ENCODE measurements at places on chromosomes 11 and 22. TPM values are rescaled to one million over a fixed set of nuclear protein-coding genes. Genes with fewer than 3 reads are reported as not detected.

FAM181B gene
- total RNA-seq: not detected

NPAS4 gene
- total RNA-seq: 0.12 TPM

SPA17 gene
- 2.4 TPM for total RNA-seq

ST14 gene
- not detected for total RNA-seq

RHOD gene
- 0.79 TPM for total RNA-seq

- peaks cover 9% of the 10 kb centered on the region for H3K27me3 ChIP-seq
- H3K4me3 ChIP-seq: no peak overlapping the region
- no peaks in the 10 kb centered on the region for H3K36me3 ChIP-seq
- DNase-seq: no peak
- H3K4me1 ChIP-seq: no peaks in the 10 kb centered on the region
Measured at GRCh38 chr11:130786586-130786985, 129.7 kb downstream of the SNX19 start.

GRCh38 chr22:37309211-37310074 is 27.1 kb downstream of the CYTH4 start:
- H3K36me3 ChIP-seq: peaks cover 76% of the 10 kb centered on the region
- DNase-seq: peak; percentile 90
- no peaks in the 10 kb centered on the region for H3K27me3 ChIP-seq
- H3K4me1 ChIP-seq: peaks cover 92% of the 10 kb centered on the region
- H3K4me3 ChIP-seq: peak overlapping the region; percentile 51

DNA sequence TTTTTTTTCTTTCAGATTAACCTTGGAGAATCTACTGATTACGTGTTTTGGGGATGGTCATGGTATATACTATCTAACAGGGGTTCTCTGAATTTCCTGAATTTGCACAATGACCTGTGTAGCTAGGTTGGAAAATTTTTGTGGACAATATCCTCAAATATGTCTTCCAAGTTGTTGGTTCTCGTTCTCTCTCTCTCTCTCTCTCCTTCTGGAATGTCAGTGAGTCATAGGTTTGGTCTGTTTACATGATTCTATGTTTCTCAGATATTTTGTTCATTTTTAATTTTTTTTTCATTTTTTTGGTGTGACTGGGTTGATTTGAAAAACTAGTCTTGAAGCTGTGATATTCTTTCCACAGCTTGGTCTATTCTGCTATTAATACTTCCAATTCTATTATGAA is 604.0 kb upstream of the ANO3 start:
- H3K4me3 ChIP-seq: no peak overlapping the region
- H3K27me3 ChIP-seq: no peaks in the 10 kb centered on the region

DNA sequence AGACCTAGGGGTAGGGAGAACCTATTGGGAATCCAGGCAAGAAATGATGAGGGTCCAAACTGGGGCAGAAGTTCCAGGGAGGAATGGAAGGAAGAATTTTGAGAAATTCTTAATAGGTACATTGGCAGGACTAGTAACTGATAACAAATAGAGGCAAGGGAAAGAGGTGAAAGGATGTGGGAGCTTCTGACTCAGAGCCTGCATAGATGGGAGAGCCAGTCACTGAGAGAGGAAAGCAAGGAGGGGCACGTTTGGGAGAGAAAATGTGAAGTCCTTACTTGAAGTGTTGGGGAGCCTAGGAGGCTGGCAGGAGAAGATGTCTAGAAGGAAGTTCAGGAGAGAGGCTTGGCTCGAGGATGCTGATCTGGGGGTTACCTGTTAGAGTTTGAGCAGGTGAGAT is 104.6 kb upstream of the NCAM1 start:
- H3K27me3 ChIP-seq: peaks cover 60% of the 10 kb centered on the region
- peaks cover 3% of the 10 kb centered on the region for H3K4me1 ChIP-seq
- no peak overlapping the region for H3K4me3 ChIP-seq
- H3K36me3 ChIP-seq: no peaks in the 10 kb centered on the region

- H3K4me1 ChIP-seq: no peaks in the 10 kb centered on the region
- no peak overlapping the region for H3K4me3 ChIP-seq
- DNase-seq: peak; percentile 66
- H3K27me3 ChIP-seq: peaks cover 6% of the 10 kb centered on the region
- no peaks in the 10 kb centered on the region for H3K36me3 ChIP-seq
- no peak overlapping the region for H3K27ac ChIP-seq
Measured at GRCh38 chr11:32374261-32374711, 61.1 kb downstream of the WT1 start.

- no peak overlapping the region for H3K27ac ChIP-seq
- peaks cover 1% of the 10 kb centered on the region for H3K36me3 ChIP-seq
- H3K27me3 ChIP-seq: no peaks in the 10 kb centered on the region
- no peak overlapping the region for H3K4me3 ChIP-seq
- H3K4me1 ChIP-seq: no peaks in the 10 kb centered on the region
- no peak for DNase-seq
Measured at GRCh38 chr22:27107824-27108223, 450.4 kb downstream of the MIAT start.

DNA sequence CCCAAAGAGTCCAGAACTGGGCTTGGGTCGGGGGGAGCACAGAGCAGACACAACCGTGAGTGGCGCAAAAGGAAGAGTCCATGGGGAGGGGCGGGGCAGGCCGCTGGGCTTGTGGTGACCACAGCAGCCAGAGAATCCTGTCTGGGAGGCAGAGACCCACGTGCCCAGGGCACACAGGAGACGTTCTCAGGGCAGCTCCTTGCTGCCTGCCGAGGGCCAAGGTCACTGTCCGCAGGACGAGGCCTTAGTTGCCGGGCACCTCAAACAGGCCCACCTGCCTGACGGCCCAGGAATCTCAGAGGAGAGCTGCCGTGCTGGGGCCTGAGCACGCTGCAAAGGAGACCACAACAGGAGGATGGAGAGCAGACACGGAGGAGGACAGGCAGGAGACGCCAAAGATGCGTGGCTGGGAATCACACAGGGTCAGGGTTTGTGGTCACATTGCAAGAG is 87.8 kb downstream of the MYEOV start:
- DNase-seq: no peak
- no peak overlapping the region for H3K4me3 ChIP-seq
- H3K27ac ChIP-seq: no peak overlapping the region
- H3K27me3 ChIP-seq: no peaks in the 10 kb centered on the region

GRCh38 chr22:28001171-28001835 is 82.2 kb upstream of the PITPNB start:
- H3K27ac ChIP-seq: no peak overlapping the region
- no peak for DNase-seq
- H3K36me3 ChIP-seq: no peaks in the 10 kb centered on the region

Measured in activated CD8-positive, alpha-beta memory T cell treated with anti-CD3 and anti-CD28 coated beads, Interleukin-2, amount 10 ng/mL, durations not matched to agents 7 days and 5 days (primary cell).